ENCODE measurements at places on chromosomes 6 and 20.

GRCh38 chr6:107386904-107387303, 72.5 kb downstream of the PDSS2 start:
- no peak for DNase-seq

DNA sequence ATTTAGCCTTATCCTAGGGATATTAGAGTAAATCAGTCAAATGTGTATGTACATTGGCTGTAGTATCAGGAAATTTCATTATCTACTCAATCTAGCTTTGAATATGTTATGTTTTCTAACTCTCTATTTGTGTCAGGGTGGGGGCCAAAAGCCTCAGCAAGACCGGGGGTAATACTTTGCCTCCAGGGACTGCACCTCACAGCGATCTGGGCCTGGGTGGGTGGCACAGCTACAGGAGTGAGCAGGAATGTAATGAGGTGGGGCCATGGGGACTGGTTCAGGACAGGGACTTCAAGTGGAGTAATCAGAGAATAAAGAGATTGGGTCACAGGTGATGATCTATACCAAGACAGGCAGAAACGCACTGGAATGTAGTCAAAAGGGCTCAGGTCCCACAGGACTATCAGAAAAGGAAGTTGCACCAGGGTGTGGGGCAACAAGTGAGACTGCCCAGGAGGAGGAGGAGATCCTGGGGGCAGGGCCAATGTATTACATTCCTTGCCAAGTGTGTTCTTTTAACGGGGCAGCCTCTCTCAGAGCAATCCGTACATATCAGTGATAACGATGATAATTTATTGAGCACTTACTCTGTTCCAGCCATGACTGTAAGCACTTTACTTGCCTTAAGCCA, 54.0 kb downstream of the PIGU start:
- DNase-seq = no peak

DNA sequence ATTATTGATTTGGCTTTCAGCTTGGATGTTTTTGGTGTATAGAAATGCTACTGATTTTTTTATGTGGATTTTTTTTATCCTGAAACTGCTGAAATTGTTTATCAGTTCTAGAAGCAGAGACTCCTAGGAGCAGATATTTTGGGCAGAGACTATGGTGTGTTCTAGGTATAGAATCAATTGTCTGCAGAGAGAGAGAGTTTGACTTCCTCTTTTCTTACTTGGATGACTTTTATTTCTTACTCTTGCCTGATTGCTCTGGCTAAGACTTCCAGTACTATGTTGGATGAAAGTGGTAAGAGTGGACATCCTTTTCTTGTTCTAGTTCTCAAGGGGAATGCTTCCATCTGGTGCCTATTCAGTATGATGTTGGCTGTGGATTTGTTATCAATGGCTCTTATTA, 370.6 kb downstream of the PHF3 start:
- DNase-seq = no peak

- DNase-seq = no peak
These were observed 20.7 kb upstream of the AMD1 start for GRCh38 chr6:110853754-110854477.

- DNase-seq = no peak
These were observed 18.8 kb downstream of the ELOVL4 start for GRCh38 chr6:79928478-79928998.

GRCh38 chr20:22492497-22492896, 91.9 kb downstream of the FOXA2 start:
- no peak for DNase-seq

DNA sequence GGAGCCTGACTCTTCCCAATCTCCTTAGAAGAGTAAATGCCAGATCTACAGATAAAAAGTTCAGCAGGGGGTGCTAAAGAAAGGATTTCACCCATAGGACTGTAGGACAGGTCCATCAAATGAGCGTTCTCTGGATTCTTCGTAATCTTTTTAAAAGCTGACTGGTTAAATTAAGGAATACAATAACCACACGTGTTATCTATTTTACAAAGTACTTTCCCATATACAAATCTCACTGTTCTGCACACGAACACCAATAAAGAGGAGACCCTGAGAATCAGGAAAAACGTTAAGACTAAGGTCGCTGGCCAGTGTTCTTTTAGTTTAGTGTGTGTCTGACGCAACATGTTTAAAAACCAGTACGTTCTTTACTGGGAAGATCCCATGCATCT, 542 bp downstream of the TUBE1 start:
- peak; percentile 30 for DNase-seq

DNA sequence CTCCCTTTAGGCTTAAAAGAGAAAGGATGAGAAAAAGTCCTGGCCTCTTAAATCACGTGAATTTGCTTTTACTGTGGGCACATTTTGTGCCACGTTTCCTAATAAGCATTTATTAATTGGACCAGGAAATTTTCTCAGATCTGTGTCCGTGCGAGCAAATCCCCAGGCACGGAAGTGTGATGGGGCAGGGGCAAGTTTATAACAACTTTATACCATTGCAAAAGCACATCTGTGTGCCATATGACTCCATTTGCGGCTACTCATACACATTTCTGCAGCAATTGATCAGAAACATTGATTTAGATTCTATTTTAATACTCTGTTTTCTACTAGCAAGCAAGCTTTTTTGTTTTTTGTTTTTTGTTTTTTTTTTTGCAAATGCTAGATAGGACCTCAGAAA, 373.2 kb downstream of the TAF4 start:
- DNase-seq = peak; percentile 38

DNA sequence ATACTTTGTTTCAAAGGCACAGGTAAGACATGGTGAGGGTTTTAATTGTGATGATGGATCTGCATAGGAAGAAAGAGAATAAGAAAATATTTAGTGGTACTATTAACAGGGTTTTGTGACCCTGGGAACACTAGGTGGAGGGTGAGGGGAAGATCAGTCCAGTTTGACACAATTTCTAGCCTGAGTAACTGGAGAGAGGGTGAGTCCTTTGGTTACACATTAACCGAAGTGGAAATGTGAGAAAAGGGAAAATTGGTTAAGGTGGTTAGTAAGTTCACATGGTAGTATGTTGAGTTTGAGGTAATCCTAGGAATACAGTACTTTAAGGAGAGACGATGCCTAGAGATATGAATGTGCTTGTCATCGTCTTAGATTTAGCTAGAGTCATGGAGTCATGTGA, 54.8 kb upstream of the POU3F2 start:
- no peak for DNase-seq

- no peak for DNase-seq
These were observed 703.4 kb downstream of the EPM2A start for GRCh38 chr6:145031962-145032361.

DNA sequence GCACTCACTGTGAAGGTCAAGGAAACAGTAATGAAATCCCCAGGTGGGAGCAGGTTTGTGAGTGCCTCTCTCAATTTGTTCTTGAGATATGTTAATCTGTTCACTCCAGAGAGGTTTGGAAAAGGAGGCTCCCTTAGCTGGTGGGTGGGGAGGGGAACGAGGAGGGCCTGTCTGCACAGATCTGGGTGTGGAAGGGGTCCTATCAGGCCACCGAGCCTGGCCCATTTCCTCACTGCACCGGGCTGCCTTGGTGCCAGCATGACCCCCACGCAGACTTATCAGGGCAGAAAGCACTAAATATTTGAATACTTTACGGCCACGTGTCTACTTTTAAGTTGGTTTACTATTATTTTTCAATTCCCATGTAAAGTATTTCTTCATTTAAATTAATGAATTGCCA, 8.3 kb downstream of the AGPAT4 start:
- no peak for DNase-seq

- DNase-seq = no peak
These were observed 76.8 kb downstream of the TTLL2 start for GRCh38 chr6:167401525-167402194.

- DNase-seq = peak; percentile 24
These were observed 6.7 kb downstream of the MYO6 start for GRCh38 chr6:75755704-75756103.

GRCh38 chr20:21505810-21506530, 7.9 kb downstream of the NKX2-2 start:
- peak; percentile 76 for DNase-seq

- no peak for DNase-seq
These were observed 11.5 kb upstream of the BLOC1S5 start for GRCh38 chr6:8075704-8076103.

- DNase-seq = no peak
These were observed 73.4 kb upstream of the GTSF1L start for GRCh38 chr20:43800186-43800585.

GRCh38 chr6:25971187-25971821, 8.7 kb downstream of the TRIM38 start:
- DNase-seq = peak; percentile 95

DNA sequence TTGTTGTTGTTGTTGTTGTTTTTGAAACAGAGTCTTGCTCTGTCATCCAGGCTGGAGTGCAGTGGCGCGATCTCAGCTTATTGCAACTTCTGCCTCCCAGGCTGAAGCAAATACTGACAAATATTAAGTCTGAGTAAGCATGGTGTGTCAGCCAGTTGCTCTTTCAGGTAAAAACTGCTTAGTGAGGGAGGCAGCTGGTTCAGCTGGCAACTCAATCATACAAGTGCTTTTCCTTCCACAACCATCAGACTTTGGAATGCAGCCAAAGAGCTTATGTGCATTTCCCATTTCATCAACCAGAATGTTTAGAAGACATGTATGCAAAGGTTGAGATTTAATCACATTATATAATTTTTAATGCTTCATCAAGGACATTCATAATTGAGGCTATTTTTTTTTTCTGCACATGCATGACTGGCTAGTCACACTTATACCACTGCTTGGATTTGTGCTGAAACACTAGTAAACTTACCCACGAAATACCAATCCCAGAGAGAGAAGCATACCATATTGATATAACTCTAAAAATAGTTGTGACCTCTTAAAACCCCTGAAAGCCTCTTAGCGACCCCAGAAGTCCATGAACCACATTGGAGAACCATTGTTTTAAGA, 56.0 kb downstream of the CLIC5 start:
- peak; percentile 10 for DNase-seq

GRCh38 chr6:83119742-83120300, 52.4 kb downstream of the DOP1A start:
- DNase-seq = no peak

- peak; percentile 86 for DNase-seq
These were observed 128.8 kb upstream of the PDE7B start for GRCh38 chr6:135722679-135723078.

DNA sequence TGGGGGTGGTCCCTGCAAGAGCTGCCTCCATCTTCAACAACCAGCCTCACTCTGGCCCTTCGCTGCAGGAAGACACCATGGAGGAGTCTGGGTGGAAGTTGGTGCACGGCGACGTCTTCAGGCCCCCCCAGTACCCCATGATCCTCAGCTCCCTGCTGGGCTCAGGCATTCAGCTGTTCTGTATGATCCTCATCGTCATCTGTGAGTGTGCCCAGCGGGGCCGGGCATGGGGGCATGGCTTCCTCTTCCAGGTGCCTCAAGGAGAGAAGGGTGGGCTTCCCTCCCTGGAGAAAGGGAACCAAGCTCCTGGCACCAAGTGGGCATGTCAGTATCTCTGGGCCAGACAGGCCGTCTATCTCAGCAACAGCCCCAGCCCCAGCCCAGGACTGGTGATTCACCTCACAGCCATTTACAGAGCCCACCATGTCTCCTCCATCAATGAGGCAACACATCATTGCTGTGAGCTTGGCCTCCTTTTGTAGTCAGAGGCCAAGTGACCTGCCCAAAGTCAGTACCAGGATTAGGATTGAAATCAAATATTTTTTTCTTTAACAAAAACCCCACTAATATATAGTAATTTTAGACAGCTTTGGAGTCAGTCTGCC, 40.2 kb downstream of the TM9SF4 start:
- no peak for DNase-seq

GRCh38 chr6:4105980-4106536, 27.1 kb upstream of the FAM217A start:
- DNase-seq = no peak

- DNase-seq = no peak
These were observed 42.7 kb downstream of the FILIP1 start for GRCh38 chr6:75450903-75451302.

DNA sequence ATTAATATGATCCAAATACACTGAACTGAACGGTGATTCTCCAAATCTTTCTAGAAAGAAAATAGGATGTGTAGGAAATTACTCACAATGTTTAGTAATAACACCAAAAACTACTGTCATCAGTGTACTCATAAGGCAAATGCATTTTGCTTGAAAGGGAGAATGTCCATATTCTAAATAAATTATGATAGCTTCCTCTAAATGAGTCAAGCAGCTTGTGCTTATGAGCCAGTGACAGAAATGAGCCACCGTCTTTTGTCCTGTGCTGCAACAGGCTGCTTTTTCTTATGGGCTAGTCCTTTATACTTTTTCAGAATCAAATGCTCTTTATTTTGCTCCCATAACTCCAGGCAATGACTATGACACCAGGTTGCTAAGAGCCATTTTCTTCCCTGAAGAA, 4.5 kb upstream of the ZNF451 start:
- no peak for DNase-seq

DNA sequence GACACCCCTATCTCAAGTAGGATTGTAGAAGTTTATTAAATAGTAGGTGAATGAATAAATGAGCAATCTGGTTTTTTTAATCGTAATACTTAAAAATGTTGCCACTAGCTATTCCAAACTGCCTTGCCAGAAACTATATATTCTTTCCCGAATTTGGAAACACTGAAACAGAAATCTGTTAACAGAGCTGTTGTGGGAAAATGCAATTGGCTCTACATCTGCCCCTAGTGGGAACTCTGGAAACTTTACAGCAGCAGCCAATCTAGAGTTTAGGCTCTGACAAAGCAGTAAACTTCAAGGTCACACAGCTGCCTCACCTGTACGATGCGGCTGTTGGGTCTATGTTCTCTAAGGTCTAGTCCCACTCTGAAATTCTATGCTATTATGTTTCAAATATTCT, 41.7 kb downstream of the SYNE1 start:
- DNase-seq = no peak

- DNase-seq = peak; percentile 63
These were observed 276.8 kb downstream of the TENT5A start for GRCh38 chr6:81475646-81476045.

DNA sequence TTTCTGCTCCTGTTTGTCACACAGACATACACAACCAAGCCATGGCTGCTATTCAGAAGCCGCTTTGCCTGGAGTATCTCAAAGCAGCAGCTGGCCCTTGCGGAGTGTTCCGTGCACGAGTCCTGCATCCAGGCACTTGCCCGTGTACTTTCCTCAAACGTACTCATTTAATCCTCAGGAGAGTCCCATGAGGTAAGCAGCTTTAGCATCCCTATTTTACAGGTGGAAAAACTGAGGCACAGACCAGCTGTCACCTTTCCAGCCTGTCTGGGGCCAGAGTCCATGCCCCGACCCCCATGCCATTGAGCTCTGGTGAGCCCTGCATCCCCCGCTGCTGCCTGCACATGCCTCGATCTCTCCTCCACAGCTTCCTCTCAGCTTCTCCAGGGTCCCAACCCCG, 130.0 kb downstream of the ERMARD start:
- DNase-seq = no peak

- peak; percentile 97 for DNase-seq
These were observed 48.4 kb upstream of the NCOA3 start for GRCh38 chr20:47453167-47453782.

- DNase-seq = no peak
These were observed 263.9 kb upstream of the CITED2 start for GRCh38 chr6:139638179-139638941.
